ENCODE measurements at places on chromosomes 16 and 17.

- DNase-seq, result no peak
Measured at GRCh38 chr17:55330344-55330933, 65.7 kb downstream of the HLF start.

- peak; percentile 48 for DNase-seq
Measured at GRCh38 chr17:80195671-80196529, 24.2 kb downstream of the SGSH start.

- DNase-seq, result no peak
Measured at GRCh38 chr16:22948603-22949368, 134.8 kb downstream of the HS3ST2 start.

- DNase-seq, result no peak
Measured at GRCh38 chr17:83101805-83102480, 22.5 kb downstream of the METRNL start.

GRCh38 chr16:19389246-19389645 lies 28.4 kb upstream of the TMC5 start:
- peak; percentile 6 for DNase-seq

DNA sequence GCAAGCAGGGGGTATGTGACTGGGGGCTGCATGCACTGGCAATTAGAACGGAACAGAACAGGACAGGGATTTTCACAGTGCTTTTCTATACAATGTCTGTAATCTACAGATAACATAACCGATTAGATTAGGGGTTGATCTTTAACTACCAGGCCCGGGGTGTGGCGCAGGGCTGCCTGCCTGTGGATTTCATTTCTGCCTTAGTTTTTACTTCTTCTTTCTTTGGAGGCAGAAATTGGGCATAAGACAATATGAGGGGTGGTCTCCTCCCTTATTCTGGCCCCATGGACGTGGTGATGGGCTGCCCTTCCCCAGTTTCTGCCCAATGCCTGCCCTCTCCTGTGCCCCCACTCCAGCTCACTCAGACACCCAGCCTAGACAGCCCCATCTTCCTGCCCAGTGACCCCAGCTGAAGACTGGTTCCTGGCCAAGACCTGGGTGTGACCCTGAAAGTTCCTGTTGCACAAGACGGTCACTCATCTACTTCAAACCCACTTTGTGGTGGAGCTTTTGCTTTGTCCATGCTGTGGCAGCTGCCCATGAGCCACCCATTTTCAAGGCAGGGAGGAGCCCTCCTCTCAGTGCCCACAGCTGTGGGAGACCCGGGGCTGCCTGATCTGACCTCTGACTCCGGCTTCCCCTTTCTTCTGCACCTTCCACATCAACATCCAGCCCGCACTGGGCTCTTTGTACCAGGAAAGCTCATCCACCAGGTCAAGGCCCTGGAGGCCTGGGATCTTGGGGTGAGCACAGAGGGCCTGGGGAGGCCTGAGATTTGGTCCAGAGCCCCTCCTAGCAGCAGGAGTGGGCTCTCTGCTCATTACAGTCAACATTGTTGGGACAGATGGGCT lies 18.6 kb downstream of the ALOX12B start:
- no peak for DNase-seq

DNA sequence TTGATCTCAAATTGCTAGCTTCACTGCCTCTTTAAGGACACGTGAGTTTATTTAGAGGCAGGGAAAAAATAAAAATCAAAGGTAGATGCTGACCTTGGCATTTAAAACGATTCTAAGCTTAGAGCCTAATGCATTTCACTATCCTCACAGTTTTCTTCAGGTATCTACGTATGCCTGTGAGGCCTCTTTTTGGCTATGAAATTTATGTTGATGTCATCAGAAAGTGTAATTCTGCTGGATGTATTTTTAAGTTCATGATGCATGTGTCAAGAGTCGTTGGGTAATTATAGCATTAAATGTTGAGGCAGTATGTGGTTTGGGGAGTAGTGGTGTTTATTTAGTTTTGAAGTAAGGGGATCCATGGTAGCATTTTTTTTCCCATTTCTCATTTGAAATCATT lies 4.2 kb upstream of the KRTAP3-2 start:
- no peak for DNase-seq

DNA sequence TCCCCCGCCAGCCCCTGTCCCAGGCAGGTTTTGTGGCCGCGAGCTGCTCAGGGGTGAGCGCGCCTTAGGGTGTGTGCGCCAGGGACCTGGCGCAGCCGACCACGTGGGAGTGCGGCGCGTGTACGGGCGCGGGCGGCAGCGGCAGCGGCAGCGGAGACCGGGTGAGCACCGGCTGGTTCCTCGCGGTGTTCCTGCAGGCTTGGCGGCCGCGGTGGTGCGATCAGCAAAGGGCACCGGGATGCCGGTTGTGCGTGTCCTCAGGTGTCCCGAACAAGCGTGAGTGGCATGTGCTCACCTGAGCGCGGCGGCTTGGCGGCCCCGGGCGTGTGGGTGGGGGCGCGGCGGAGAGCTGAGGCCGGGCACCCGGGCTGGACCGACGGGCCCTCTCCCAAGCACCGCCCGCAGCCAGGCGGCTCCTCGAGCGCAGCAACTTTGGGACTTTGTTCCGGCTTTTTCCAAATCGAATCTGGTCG lies 381 bp upstream of the HSD11B2 start:
- DNase-seq, result no peak

DNA sequence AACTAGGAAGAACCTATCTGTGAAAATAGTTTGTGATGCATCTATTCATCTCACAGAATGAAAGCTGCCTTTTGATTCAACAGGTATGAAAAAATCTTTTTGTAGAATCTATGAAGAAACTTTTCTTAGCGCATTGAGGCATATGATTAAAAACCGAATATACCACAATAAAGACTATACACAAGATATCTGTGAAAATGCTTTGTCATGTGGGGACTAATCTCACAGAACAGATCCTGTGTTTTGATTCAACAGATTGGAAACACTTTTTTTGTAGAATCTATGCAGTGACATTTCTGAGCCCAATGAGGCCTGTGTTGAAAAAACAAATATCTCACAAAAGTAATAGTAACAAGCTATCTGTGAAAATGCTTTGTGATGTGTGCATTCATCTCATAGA lies 2247.5 kb downstream of the TP53TG3F start:
- DNase-seq, result no peak

- no peak for DNase-seq
Measured at GRCh38 chr16:12480286-12480685, 323.4 kb downstream of the CPPED1 start.

DNA sequence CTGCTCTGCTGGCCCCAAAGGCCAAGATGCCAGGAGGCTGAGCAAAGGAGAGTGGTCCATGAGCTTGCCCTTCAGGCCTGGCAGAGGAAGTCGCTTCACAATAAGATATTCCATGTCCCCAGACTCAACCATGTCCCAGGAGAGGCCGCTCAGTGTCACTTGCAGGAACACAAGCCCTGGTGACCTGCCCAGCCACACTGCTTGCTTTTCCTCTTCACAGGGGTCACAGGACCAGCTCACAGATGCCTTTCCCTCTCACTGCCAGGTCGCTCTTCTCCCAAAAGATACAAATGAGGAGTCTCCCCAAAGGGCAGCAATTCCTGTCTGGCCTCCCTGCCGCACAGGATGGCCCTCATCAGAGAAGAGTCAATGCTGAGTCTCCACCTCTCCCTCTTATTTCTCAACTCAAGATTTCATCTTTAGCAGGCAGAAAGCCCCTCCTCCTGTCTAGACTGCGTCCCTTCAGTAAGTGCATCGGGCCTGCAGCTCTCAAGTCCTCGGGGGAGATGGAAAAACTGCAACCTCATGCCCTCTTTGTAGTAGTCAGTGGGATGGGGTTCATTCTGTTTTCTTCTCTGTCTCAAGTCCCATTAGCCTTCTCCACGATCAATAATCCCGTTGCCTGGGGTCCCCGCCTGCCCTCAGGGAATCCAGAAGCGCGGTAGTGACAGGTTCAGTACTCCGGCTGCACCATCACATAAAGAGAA lies 5.0 kb downstream of the JUP start:
- no peak for DNase-seq

DNA sequence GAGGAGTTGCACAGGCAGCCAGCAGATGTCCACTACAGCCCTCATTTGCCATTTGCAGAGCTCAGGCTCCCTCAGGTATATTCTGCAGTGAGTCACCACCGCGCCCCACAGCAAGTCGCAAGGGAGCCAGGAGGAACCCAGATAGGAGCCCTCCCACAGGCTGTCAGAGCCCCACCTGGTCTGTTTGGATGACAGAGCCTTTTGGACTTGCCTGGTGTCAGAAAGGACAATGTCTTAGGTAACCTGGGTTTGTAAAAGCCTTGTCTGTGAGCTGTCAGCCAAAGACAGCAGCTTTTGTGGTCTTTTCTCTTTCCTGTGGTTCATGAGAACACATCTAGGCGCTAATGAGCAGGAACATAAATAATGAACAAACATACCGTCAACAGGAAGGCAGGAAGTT lies 70.9 kb downstream of the GNAO1 start:
- DNase-seq, result no peak

DNA sequence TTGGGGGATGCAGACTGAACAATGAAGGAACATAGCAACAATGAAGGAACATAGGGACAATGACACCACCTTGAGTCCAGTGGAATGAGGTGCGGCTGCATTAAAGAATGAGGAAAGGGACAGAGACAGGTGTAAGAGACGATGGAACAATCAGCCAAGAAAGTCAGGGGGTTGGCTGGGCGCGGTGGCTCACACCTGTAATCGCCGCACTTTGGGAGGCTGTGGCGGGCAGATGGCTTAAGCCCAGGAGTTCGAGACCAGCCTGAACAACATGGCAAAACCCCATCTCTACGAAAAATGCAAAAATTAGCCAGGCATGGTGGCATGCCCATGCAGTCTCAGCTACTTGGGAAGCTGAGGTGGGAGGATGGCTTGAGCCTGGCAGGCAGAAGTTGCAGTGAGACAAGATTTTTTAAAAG lies 13.6 kb upstream of the CBFB start:
- no peak for DNase-seq

DNA sequence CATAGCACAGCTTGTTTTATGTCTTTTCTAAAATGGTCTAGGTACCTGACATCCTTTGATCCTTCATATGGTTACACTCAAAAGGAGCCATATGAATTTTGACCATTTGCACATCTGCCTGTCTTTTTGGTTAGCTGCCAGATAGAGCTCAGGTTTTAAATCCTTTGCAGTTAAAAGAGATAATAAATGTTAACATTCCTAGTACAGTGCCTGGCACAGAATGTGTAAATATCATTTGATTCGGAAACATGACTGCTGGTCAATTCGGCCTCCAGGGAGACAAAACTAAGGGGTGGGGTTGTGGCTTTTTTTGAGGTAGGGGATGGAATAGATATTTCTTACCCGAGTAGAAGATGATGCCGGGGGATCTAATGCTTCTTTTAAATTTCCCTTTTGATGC lies 64.2 kb downstream of the FTO start:
- DNase-seq, result no peak

GRCh38 chr17:67492824-67493517 lies 115.9 kb downstream of the PITPNC1 start:
- DNase-seq, result no peak

- DNase-seq, result no peak
Measured at GRCh38 chr17:1834380-1835149, 4.8 kb downstream of the RPA1 start.

DNA sequence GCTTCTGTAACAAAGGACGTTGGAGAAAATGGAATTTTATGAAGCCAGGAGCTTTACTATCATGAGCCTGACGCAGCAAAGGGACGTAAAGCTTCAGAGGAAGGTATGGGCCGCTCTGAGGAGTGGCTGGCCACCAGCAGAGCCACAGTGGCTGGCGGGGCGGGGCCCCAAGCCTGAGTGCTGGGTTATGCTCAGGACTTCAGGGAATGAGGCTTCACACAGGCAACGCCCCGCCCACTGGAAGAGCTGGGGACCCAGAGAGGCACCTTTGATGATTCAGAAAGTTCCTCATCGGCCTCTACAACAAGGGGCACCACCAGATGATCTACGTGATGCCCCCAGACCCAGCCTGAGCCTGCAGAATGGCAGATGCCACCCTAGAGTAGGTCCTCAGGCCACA lies 8.8 kb downstream of the NOB1 start:
- no peak for DNase-seq

- no peak for DNase-seq
Measured at GRCh38 chr17:78650093-78650715, 73.0 kb upstream of the DNAH17 start.

DNA sequence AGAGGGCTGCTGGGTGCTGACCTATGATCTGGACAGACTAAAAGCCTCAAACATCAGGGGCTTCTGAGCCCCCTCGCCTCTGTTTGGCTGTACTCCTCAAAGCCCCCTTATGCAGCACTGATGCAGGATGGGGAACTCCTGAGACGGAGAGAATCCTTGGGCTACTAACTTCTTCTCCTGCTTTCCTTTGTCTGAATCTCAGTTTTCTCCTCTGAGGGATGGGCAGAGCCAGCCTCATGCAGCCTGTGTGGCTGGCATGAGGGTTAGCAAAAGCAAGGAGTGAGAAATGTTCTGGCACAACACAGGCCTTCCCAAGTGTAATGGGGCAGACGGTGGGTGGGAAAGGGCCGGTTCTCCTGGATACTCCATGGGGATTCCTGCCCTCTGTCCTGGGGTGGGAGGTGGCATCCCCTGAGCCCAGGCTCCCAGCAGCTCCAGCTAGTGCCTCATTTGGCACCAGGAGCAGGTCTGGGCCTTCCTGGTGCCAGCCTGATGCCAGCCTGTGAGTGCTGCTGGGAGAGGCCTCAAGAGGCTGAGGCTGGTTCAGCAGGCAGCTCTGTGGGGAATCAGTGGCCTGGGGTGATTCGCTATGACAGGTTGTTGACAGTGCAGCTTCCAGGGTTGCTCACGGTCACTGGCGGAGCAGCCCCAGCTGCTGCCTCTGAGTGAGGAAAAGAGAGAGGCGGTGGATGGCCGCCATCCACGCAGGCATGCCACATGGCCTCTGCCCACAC lies 4.0 kb upstream of the BRD7 start:
- DNase-seq, result no peak

GRCh38 chr16:79307214-79307613 lies 293.3 kb downstream of the MAF start:
- no peak for DNase-seq
